ENCODE measurements at places on chromosomes 6 and 20.
A peak's percentile ranks its signal among the peaks of the same experiment; 100 is the strongest.

- DNase-seq: no peak
Observed at GRCh38 chr6:66291905-66292304, 584.9 kb upstream of the EYS start.

- no peak for DNase-seq
Observed at GRCh38 chr6:30963641-30964040, 19.9 kb upstream of the MUC21 start.

DNA sequence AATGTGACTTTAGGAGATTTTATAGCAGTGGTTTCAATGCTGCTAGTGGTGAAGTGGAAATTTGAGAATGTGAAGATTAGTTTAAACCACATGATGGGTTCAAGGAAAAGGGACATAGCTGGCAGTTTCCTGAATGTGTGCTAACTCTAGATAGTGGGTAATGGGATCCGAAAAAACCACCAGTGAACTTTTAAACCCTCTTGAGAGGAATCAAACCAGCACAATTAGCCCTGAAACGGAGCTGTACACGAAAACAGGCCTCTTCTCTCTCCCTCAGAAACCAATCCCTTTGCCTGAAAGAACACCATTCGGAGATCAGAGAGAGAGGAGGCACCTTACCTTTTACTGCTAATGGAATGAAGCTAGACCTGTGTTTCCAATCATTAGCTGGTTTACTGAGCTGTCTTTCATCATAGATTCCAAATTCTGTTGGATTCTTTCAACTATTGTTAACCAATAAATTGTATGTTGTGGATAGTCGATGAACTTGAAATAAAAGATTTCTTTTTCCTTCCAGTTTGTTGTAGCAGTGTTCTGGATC lies 103.9 kb downstream of the AIG1 start:
- DNase-seq: no peak

- DNase-seq: no peak
Observed at GRCh38 chr20:41848180-41848579, 230.0 kb upstream of the CHD6 start.

GRCh38 chr6:125738276-125738675 lies 11.2 kb upstream of the HEY2 start:
- DNase-seq: no peak

DNA sequence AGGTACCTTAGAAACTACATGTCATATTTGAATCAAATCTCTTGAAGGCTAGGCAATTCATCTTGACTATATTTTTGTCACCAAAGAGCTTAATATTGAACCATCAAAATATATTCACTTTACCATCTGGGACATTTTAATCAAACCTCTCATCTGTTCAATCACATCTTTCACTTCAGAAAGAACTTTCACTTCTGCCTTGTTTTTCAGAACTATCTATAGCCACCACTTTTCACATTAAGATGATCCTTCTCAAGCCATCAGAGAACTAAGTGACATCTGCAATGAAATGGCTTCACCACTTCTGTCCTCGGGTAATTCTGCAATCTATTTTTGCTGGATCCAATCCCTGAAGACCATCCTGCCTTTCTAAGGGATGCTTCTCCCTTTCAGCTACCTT lies 57.8 kb downstream of the OR2B2 start:
- DNase-seq: no peak

- DNase-seq: no peak
Observed at GRCh38 chr6:105814745-105815536, 271.2 kb upstream of the PRDM1 start.

DNA sequence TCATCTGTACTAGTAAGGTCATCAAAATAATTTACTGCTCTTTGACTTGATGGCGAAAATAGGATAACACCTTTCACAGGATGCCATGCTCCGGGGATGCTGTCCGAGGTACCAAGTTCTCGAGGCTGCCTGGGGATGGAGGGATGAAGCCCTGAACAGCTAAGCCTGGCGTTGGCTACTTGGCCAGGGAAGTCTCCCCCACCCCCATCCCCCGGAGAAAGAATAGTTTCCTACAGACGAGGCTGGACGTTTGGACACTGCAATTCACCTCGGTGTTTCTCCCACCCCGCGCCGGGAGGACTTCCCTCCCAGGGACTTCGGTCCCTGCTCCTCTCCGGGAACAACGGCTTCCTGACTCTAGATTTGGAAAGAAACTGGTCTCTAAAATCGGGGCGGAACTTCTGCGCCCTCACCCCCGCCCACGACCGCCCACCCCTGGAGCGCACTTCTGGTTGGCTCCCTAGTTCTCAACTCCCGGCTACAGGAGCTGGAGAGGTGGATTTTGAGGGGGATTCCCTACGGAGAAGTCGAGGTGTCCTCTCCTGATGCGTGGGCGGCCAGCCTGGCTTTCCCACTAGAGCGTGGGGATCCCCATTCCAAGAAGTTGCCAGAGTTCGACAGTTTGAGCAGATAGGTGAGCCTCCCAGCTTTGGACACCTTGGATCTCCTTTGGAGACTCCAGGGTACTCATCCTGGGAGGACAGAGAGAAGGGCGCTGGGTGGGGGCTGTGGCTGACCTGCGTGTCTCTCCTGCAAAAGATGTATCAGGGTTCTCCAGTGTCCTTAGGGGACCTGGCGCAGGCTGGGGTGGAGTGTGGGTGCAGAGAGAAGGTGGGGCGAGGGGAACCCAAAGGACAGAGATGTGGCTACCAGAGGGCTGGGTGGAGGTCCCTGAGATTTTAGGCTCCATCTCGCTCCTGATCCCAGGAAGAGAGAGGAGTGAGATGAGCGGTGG lies 1.1 kb downstream of the PCSK2 start:
- DNase-seq: no peak

DNA sequence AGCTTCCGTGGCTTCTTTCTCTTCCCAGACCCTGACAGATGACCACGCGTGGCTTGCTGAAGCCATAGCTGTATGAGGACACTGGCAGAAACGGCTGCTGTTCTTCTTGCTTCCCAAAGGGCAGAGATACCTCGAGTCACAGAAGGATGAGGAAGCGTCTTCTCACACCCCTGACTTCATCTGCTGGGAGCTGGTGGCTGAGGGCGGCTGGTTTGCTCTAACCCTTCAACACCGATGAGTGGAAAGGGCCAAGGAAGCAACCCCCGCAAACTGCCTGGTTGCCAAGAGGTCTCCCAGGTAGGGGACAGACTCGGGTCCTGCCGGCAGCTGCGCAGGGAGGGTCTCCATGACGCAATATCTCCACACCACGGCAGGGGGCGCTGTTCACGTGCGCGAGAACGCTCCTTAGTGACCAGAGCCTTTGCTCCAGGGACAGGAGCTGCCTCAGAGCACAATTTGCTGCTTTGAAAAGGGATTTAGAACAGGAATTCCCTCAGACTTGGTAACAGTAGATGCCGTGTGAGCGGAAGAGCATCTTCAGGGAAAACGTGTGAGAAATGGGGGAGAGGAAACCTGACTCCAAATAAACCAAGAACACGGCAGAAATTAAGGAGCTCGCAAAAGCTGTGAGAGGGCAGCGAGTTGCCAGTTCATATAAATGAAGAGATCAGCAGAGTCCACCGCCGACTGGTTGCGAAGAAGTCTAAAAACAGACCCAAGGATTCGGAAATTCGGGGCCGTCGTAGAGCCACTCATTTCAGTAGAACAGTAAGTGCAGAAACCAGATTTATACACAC lies 80.2 kb downstream of the ERMARD start:
- peak; percentile 65 for DNase-seq

GRCh38 chr6:37478827-37479226 lies 20.9 kb downstream of the CCDC167 start:
- DNase-seq: no peak

DNA sequence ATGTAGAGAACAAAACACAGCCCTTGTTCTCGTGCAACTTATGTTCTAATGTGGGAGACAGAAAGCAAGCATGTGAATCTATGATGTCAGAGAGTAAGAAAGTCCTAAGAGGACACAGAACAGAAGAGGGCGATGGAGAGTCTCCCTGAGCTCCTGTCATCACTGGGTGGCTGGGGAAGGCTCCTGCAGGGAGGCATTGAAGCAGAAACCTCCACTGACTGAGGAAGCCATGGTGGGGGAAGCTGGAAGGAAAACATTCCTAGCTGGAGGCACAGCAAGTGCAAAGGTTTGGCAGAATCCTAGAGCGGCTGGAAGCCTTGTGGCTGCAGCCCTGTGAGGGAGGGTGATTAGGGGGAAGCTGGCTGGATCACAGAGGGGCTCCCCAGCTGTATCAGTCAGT lies 248.0 kb downstream of the CDH26 start:
- no peak for DNase-seq

DNA sequence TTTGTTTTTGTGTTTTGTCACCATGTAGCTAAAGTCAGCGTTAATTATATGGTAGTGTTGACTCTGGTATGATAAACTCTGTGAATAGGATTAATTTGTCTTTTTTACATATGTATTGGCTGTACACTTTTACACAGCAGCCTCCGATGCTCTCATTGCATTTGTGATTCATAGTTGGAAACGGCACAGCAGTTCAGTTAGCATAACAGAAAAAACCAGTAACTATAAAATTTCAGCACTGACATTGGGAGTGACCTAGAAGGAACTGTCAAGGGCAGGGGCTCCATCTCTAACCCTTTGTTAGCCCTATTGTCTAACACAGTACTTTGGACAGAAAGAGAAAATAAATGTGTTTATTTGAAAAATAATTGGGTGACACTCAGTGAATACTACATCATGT lies 5.6 kb upstream of the BEND6 start:
- no peak for DNase-seq

- DNase-seq: no peak
Observed at GRCh38 chr6:134080171-134080795, 27.9 kb upstream of the SLC2A12 start.

GRCh38 chr6:36691612-36692011 lies 6.0 kb upstream of the RAB44 start:
- DNase-seq: no peak

DNA sequence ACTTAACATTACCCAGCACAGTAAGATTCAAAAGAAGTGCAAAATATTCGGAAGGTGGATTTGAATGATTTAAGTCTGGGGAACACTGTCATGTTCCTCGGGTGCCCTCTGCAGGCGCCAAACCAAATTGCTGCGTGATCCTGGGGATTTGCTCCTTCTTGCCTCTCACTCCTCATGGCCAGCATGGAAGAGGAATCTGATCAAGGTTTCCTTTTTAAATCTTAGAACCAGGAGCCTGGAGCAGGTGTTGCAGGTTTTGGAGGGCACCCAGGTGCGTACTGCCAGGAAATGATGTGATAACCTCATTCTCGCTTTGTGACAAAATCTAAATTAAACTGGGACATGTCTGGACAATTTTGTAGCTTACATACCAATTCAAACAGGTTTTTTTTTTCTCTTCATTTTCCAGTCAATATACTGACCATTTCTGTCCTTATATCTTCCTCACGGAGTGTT lies 8.1 kb upstream of the PFDN4 start:
- DNase-seq: peak; percentile 66

GRCh38 chr20:43243672-43244269 lies 54.1 kb upstream of the PTPRT start:
- no peak for DNase-seq

GRCh38 chr20:18567739-18568091 lies 483 bp downstream of the SMIM26 start:
- DNase-seq: no peak

- DNase-seq: no peak
Observed at GRCh38 chr20:50199703-50200102, 9.1 kb downstream of the CEBPB start.

GRCh38 chr6:2205396-2205795 lies 40.0 kb downstream of the GMDS start:
- DNase-seq: no peak

DNA sequence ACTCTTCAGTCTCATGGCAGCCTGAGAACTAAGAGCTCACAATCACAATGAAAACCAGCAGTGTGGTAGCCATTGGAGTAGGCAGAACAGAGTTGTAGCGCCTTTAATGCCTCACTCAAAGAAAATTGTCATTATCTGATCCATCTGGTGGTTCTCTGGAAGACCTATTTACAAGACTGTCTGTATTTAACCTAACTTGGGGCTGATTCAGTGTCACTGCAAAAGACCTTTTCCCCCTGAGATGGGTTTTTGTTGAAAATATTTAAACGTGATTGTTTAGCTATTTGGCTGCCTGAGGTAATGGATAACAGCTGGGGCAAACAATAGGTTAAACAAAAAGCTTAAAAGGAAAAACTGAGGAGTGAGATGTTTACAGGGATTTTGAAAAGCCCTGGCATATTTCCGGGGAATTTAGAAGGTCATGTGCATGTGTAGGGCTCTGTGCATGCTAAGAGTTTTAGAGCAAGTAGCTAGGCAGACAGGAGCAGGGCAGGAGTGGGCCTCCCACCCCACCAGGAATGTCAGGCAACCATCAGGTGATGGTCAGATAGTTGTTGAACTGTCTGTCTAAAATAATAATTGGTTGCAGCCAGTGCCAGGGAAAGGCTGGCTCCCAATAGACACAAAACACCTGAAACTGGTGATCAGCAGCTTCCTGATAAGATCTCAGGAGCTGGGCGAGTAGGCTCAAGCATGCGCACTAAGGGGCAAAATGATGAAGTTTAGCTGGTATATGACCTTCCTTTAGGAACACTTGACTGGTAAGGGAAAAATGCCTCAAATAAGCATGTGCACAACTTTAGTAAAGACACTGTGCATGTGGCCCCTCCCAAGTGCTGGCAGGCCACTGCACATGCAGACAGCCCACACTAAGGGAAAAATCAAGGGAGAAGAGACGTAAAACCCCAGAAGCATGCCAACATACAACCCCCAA lies 70.8 kb upstream of the AKIRIN2 start:
- no peak for DNase-seq

DNA sequence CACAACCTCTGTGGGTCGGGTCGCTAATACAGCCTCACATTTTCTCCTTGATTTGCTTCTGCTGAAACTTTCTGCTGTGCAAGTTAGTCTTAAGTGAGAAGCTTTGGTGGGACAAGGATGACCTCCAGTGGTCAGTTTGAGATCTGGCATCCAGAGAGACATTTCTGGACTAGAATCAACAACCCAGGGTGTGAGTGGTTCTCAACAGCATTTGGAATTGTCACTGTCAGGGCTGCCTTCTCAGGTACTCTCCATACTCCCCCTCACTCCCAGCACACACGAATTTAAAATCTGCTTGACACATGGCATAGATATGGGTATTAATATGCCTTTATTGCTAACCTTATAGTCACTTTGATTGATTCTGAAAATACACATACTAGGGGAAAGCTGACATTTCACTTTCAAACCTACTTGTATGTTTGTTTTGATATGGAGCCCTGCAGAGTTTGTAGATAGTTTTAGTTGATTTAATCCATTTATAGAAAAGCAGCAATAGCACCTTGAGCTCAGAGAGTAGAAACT lies 13.2 kb downstream of the OTOR start:
- DNase-seq: peak; percentile 7

DNA sequence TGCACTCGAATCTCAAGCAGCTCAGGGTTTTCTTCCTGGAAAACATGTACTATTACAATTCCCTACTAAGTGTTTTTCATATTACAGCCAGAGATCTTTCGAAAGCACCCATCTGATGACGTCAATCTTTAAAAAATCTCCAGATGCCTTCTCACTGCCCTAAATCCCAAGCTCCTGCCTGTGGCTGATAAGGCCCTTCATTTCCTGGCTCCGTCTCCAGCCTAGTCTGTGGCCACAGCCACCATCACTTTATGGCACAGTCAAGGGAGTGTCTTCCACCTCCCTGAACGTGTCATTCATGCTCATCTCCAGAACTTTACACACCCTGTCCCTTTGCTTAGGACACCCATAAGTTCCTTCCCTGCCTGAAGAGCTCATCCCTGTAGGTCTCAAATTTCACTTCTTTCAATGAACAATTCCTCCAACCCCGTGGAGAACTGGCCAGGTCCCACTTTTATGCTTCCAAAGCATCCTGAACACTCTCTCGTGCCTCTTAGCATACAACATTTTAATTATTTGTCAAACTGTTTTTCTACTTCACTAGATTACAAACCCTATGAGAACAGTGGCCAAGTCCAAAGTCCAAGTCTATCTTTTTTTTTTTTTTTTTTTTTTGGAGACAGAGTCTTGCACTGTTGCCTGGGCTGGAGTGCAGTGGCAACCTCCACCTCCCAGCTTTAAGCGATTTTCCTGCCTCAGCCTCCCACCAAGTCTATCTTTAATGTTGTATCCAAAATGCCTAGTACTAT lies 106.1 kb upstream of the AGPAT4 start:
- no peak for DNase-seq

Data from stimulated activated CD4-positive, alpha-beta T cell treated with anti-CD3 and anti-CD28 coated beads, Interleukin-4, amount 100 ng/mL, for 48 hours (primary cell).